Inflammatory macrophage treated with lipopolysaccharide for 1 hour (primary cell): ENCODE measurements at places on chromosomes 7 and 10.

GRCh38 chr7:79979437-79979836 is 155.2 kb upstream of the GNAI1 start:
- DNase-seq, result no peak

- no peak for DNase-seq
These were observed 316.1 kb upstream of the ZMIZ1 start for GRCh38 chr10:78752708-78753107.

GRCh38 chr10:101993651-101994200 is 62.2 kb downstream of the ARMH3 start:
- DNase-seq, result no peak

- DNase-seq, result no peak
These were observed 755 bp downstream of the FRMPD2 start for GRCh38 chr10:48273741-48274140.

- DNase-seq, result no peak
These were observed 519.1 kb upstream of the AUTS2 start for GRCh38 chr7:69078997-69079769.

DNA sequence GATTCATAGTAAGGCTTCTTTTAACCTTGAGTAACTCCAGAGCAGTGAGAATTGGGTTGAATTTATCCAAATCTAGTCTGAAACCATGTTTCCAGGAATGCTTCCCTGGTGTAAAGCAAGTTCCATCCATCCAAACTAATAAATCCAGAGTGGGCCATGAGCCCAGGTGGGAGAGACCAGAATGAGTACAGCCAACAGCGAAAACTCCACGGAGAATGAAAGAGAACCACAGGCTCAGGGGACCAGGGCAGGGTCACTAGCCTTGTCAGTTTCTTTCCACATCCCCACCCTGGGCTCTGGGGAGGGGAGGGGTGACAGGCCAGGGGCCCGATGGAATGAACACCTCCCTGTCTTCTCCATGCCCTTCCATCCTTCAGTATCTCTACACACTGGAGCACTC is 180.1 kb downstream of the NEURL1 start:
- no peak for DNase-seq

DNA sequence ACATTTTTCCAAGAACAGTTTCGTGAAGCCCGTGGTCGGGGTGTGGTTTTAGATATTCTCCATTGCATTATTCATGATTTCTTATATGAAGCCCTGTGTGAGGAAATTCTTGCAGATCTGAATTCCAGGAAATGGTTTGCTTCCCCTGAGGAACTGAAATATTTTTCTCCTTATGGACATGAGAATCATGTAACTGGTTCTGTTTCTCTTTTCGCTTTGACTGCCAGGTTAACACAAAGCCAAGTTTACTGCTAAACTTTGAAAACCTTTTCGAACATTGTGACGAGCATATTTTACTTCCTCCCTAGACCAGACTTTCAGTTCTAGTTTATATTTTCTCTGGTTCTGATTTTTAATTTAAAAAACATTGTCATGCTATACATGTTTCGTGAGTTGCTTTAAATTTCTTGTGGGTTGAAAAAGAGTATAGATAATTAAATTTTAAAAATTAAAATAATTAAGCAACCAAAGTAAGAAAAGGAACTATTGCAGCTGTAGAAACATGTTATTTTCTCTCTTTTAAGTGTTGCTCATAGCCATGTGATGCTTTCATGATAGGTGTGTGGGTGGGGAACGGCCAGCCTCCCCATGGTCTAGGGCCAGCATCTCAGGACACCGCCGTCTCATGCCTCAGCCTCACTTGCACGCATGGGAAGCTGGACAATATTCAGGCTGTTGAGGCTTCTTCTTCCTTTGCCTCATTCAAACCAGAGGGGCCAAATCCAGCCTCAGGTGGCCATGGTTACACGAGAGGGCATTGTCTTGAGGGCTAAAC is 97.1 kb downstream of the CREB5 start:
- peak; percentile 96 for DNase-seq

DNA sequence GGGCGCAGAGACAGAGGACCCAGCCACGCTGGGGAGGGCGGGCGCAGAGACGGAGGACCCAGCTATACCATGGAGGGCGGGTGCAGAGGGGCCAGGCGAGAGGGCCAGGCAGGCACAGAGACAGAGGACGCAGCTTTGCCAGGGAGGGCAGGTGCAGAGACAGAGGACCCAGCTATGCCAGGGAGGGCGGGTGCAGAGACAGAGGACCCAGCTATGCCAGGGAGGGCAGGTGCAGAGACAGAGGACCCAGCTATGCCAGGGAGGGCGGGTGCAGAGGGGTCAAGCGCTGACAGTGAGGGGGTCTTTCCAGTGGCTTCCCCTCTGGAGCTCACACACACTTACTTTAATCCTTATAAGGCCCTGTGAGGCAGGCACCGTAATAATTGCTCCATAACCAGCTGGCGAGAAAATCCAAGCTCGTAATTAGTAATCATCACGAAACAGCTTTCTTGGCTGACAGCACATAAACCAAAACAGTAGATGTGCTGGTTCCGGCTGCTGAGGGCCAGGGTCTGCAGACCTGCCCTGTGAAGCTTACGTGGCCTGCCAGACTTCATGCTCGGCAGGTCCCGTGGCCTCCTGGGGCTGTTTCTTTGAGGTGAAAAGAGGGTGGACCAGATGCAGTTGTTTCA is 137.2 kb downstream of the VIPR2 start:
- no peak for DNase-seq

GRCh38 chr7:51321961-51322515 is 5.4 kb upstream of the COBL start:
- DNase-seq, result no peak

DNA sequence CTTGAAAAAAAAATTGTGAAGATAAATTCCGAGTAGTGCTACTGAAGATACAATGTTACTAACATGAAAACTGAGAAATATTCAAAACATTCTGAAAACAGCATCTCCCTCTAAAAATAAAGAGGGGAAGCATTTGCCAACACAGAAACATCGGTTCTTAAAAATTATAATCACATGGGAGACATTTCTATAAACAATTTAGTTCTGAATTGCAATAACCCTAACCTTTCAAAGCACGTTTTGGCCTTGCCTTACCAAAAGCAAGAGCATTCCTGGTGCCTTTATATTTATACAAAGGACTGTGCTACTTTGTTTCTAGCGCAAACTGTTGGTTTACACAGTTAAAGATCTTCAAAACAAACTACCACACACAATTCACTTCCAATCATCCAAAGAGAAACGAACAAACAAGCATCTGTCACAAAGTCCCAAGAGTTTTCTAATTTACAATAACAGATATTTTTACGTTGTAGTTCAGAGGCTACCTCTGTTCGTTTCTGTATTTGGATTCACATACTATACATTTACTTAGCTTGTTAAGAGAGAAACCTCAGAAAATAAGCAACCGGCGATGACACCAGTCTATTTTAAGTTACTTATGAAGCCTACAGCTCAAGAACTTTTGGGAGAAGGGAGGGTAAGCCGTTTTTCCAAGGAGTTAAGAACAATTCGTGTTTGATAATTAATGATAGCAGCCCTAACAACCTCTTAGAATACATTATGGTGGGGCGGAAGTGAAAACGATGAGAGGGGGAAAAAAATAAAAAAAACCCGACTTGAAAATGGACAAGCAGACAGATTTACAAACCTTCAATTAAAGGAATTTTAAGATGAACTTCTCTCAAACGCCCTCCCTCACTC is 1.3 kb downstream of the ABI1 start:
- DNase-seq, result no peak

- DNase-seq, result peak; percentile 16
These were observed 920 bp downstream of the PRLHR start for GRCh38 chr10:118594392-118595063.

GRCh38 chr10:81403451-81403850 is 471.5 kb upstream of the NRG3 start:
- DNase-seq, result no peak

DNA sequence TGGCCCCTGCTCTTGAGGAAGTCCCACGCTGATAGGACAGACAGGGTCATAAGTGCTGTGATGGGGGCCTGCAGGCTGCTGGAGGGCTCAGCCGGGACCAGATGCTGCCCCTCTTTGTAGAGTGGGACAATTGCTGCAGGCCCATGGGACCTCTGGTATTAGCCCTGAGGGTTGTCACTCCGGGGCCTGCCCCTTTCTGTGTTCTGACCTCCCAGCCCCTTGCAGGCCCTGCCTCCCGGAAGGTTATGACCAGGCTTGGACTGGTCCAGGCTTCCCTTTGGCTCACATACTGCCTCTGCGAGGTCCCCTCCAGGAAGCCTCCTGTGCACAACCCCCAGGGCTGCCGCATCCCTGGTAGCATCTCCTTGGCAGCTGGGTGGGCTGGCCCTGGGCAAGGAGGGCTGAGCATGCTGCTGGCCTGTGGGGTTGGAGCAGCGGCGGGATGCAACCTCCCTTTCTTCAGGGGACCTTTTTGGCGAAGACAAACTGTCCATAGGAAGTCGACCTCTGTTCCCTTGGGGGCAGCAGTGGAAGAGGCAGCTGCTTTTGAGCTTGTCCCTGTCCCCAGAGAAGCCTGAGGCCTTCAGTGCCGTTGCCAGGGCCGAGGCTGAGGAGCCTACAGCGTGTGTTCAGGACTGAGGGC is 8.8 kb downstream of the LIMK1 start:
- no peak for DNase-seq

DNA sequence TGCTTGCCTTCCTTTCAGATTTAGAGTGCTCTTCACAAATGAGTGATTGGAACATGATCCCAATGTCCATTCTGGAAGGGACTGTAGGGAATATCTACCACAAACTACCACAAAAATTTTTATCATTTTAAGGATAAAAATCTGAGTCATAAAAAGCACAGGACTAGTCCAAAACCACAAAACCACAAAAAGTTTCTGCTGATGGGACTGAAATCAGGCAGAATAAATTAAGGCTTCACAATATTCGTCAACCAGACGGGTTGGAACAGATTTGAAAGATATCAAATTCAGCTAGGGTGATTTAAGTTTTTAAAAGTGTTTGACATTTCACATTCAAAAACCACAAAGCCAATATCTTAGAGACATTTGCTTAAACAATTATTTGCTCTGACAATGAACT is 100.1 kb upstream of the PTN start:
- no peak for DNase-seq

GRCh38 chr10:125118011-125118611 is 42.3 kb downstream of the CTBP2 start:
- no peak for DNase-seq

- DNase-seq, result no peak
These were observed 27.7 kb downstream of the ZMIZ1 start for GRCh38 chr10:79096514-79096913.

DNA sequence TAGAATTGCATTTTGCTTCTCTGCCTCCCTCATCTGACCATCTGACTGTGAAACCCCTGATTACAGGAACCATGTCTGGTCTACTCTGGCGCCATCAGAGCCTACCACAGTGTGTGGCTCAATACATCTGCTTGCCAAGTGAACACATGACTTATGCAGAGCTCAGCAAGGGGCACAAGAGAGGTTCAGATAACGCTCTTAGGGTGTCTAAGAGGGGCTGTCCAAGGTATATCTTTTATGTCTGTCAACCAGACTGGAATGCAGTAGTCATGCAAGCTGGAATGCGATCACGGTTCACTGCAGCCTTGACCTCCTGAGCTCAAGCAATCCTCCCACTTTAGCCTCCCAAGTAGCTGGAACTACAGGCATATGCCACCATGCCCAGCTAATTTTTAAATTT is 10.3 kb upstream of the RRP12 start:
- peak; percentile 51 for DNase-seq

DNA sequence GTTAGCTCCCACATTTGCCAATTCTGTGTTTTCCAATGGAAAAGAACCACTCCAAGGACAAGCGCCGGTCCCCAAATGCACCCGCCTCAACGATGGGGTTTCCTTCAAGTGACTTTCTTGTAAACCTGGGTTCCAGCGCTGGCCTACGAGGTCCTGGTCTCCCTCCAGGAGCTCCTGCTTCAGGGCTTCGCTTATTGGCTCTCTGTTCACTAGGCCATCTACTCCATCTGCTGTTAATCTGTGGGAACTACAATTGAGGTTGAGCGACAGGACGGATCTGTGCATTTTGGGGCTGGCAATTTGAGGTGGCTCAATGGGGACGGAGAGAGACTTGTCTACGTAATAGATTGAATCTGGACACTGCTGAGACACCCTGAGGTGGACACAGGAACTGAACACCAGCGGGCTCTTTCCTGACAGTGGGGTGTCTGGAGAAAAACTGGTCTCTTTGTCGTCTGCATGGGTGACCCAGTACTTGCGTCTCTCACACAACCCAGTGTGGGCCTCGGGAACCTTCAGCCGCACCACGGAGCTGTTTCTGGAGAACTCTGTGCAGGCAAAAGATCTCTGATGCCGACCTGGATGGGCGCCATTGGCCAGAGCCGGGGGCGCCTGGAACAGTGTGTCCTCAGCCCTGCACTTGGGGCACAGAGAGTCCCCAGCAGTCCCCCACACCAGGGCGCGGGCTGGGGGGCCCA is 115.9 kb upstream of the ADAM12 start:
- DNase-seq, result peak; percentile 33

DNA sequence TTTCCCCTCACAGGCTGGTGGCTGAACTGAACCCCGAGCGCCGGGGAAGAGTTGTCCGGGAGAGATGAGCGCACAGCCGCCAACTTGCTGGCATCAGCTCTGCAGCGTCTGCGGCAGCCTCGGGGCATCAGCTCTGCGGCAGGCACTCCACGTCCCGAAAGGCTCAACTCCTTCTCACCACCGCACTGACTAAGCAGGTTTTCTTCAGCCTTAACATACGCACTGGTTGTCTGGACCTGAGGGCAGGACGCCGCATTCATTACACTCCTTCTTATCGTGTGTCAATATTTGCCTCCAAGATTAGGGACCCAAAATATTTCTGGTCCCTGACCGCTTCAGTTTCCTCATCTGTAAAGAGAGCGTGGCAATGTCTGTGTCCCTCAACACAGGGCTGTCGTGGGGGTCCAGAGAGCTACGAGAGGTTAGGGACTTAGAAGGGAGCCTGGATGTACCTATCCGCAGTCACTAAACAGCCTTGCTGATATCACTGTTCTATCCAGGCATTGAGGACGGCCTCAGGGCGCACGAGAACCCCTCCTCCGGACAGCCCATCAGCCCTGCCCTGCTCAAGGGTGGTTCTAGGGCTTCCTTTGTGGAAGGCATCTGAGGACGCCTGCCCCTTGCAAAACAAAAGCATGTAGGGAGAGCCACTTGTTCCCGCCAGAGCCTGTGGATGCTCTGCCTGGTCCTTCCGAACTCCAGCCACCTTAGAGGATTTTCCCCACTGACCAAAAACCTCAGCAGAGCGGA is 42.8 kb upstream of the FIGNL1 start:
- no peak for DNase-seq

GRCh38 chr7:137546671-137547070 is 203.1 kb upstream of the PTN start:
- DNase-seq, result no peak

- no peak for DNase-seq
These were observed 873.5 kb downstream of the REEP3 start for GRCh38 chr10:64394744-64395143.

- DNase-seq, result no peak
These were observed 2.9 kb upstream of the VCL start for GRCh38 chr10:73995035-73995358.

- DNase-seq, result no peak
These were observed 3.0 kb downstream of the ZNF518A start for GRCh38 chr10:96133135-96133534.

DNA sequence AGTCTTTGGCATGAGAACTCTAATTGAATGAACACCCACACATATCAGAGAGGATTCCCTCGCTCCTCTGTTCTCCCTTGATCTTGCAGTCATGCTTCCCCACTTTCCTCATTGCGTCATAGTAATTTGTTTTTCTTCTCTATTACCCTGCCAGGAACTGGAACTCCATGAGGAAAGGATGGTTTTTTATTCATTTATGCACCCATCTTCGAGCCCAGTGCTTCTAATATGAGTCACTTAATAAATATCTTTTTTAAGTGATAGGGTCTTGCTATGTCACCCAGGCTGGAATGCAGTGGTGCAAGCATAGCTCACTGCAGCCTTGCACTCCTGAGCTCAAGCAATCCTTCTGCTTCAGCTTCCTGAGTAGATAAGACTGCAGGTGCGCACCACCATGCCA is 83.5 kb downstream of the OTUD1 start:
- no peak for DNase-seq
